ENCODE measurements at places on chromosomes 12 and 14.

DNA sequence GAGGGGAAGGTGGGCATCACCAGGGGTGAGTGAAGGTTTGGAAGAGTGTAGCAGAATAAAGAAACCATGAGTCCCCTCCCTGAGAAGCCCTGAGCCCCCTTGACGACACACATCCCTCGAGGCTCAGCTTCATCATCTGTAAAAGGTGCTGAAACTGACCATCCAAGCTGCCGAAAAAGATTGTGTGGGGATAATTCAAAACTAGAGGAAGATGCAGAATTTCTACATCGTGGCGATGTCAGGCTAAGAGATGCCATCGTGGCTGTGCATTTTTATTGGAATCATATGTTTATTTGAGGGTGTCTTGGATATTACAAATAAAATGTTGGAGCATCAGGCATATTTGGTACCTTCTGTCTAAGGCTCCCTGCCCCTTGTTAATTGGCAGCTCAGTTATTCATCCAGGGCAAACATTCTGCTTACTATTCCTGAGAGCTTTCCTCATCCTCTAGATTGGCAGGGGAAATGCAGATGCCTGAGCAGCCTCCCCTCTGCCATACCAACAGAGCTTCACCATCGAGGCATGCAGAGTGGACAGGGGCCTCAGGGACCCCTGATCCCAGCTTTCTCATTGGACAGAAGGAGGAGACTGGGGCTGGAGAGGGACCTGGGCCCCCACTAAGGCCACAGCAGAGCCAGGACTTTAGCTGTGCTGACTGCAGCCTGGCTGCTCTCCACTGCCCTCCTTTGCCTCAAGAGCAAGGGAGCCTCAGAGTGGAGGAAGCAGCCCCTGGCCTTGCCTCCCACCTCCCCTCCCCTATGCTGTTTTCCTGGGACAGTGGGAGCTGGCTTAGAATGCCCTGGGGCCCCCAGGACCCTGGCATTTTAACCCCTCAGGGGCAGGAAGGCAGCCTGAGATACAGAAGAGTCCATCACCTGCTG is 7.0 kb downstream of the SERPINA1 start:
- DNase-seq: no peak

GRCh38 chr12:14782756-14783155 is 20.5 kb downstream of the WBP11 start:
- no peak for DNase-seq

DNA sequence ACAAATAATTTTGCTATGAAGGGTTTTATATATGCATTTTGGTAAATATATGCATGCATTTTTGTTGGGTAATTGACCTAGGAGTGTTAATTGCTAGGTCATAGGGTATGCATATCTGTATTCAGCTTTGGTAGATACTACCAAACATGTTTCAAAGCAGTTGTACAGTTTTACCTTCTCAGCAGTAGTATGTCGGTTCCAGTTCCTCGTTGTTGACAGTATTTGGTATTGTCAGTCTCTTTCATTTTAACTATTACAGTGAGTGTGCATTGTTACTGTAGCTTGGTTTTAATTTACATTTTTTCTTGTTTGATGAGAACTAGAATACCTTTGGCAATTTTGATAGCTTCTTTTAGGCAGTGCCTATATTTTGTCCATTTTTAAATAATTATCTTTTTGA is 98.9 kb downstream of the ARID2 start:
- no peak for DNase-seq

DNA sequence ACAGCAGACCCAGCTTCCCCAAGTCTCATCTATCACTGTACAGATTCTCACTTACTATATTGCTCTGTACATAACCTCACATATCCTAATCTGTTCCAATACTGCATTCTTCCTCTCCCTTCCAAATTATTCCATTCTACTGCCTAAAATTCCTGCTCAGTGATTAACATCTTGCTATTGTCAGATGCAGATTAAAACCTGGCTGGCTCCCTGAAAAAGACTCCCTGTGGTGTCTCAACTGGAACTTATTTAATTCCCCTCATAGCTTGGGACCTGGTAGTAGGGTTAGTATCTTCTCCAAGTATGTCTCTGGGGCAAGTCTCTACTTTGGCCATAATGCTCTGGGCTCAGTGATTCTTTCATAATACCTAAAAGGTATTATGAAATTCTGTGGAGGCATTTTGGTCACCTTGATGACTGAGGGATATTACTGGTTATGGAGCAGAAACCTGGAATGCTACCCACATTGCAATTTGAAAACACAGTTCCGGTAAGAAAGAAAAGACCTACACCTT is 55.8 kb downstream of the PAWR start:
- DNase-seq: peak; percentile 33

DNA sequence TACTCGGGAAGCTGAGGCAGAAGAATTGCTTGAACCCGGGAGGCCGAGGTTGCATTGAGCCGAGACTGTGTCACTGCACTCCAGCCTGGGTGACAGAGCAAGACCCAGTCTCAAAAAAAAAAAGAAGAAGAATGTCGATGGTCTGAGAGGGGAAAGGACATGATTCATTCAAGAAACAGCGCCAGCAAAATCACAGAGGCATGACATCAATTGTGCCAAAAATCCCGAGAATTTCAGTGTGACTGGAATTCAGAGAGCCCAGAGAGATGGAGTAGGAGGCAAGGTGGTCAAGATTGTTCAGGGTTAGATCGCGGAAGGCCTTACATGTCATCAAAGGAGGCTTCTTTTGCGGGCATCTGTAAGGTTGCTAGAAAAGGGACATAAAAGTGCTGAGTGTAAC is 483.3 kb downstream of the VRK1 start:
- DNase-seq: no peak

- DNase-seq: no peak
These were observed 518.8 kb upstream of the ATXN7L3B start for GRCh38 chr12:74018849-74019248.

- DNase-seq: peak; percentile 76
These were observed 57.5 kb downstream of the FRS2 start for GRCh38 chr12:69527506-69528272.

DNA sequence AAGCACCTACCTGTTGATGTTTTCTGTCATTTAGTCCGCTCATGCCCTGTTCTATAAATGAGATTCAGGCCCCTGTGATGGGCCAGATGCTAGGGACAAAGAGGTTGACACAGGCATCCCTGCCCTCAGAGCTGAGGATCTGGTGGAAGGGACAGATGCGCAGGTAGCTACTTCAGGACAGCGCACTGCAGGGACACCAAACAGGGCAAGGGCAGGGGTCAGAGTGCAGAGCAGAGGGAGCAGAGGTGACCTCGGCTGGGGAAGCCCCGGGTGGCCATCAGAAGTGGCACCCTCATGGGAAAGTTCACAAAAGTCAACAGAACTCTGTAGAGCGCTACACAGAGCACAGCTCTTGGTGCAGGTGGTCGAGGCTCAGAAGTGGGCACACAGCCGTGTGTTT is 5.6 kb upstream of the PNMA1 start:
- no peak for DNase-seq

- peak; percentile 50 for DNase-seq
These were observed 16.2 kb downstream of the TWF1 start for GRCh38 chr12:43789941-43790340.

DNA sequence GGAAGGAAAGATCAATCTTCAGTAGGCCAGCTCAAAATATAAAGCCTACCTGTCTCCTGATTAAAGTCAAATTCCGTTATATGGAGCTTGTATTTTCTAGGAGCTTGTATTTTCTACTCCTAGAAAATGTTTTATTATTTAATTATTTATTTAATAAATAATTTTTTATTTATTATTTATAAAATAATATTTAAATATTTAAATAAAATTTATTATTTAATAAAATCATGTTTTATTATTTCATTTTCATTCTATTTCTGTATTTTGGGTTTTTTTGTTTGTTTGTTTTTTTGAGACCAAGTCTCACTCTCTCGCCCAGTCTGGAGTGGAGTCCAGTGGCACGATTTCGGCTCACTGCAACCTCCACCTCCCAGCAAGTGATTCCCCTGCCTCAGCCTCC is 9.7 kb downstream of the OR6C75 start:
- DNase-seq: no peak

DNA sequence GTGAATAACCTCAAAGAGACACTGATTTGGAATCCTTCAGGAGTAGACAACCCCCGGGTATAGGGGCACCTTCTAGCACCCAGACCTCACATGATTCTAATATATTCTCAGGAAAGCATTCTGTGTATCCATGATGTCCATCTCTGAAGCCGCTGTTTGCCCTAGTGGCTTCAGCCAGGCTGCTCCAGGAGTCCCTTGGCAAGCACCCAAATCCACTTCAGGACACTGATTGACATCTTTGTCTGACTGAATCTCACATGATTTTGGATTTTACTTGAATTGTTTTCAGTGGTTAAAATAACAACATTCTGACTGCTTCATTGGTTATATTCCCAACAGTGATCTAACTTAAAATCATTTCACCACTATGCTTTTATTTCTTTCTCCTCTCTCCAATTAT is 390.5 kb upstream of the CLEC14A start:
- no peak for DNase-seq

GRCh38 chr12:48261773-48262172 is 58.7 kb upstream of the OR10AD1 start:
- no peak for DNase-seq

- no peak for DNase-seq
These were observed 32.6 kb downstream of the CD163L1 start for GRCh38 chr12:7411343-7411742.

DNA sequence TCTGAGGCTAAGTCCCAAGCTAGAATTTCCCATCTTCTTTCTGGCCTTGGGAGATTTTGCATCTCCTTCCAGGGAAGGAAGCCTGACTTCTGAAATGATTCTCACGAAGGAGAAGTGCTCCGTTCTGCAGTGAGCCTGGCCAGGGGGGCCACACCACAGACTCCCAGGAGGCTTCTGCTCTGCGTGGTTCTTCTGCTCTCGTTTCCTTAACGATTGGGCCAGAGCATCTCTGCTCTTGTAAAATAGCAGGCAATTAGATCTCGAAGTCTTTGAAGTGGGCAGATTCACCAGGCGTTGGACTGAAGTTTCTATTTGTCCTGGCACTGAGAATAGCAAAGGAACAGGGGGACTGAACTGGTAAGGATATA is 6.7 kb upstream of the BATF start:
- DNase-seq: peak; percentile 25

GRCh38 chr12:130460611-130461446 is 123.1 kb downstream of the PIWIL1 start:
- DNase-seq: no peak

DNA sequence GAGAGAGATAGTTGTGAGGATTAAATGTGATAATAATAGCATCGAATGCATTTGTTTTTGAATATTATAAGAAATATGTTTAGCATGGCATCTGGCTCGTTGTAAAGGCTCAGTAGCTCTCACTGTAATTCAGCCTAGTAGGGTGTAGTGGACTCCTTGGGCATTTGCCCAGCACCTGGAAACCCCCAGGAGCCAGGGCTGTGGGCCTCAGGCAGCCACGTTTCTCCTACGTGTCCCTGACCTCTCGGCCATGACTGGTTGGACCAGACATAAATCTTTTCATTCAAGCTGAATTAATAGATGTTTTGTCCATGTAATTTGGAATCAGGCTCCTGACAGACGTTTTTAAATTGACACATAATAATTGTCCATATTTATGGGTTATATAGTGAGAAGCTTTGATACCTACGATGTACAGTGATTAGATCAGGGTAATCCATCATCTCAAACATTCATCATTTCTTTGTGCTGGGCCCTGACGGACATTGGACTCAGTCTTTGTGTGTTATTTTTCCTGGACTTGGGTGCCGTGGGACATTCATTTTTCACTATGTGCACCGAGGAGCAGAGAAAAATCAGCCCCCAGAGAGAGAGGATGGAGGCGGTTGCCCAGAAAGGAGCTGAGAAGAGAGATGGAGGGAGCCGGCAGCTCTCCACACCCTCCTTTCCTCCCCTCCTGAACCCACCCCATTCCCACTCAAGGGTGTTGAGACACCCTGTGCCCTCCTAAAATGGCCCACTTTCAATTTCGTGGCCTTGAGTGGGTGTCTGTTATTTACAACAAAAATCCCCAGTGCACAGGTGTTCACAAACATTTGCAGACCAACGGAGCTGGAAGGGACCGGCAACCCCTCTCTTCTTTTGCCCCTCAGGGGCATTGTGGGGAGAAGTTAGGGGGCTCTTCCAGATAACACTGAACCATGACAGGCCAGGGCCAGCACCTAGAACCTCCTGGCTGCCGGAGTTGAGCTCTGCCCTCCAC is 296.4 kb downstream of the DPF3 start:
- DNase-seq: no peak

- no peak for DNase-seq
These were observed 15.1 kb upstream of the GPATCH2L start for GRCh38 chr14:76136476-76137110.

DNA sequence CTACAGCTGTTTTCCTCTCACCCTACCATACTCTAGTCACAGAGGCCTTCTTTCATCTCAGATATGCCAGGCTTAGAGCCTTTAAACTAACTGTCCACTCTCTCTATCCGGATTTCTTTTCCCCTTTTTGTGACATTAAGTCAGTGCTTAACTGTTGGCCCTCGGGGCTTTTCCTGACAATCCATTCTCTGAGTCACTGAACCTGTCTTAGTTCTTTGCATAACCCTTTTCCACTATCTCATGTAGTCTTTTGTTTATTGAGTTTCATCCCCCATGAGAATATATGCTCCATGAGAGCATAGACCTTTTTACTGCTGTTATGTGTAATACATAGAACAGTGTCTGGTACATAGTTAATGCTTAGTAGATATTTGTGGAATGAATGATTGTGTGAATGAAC is 68.7 kb downstream of the PLEKHA5 start:
- peak; percentile 56 for DNase-seq

GRCh38 chr12:62372825-62373224 is 93.8 kb upstream of the MON2 start:
- no peak for DNase-seq

GRCh38 chr12:20205854-20206253 is 162.5 kb upstream of the PDE3A start:
- DNase-seq: no peak

- DNase-seq: no peak
These were observed 60.4 kb downstream of the KSR2 start for GRCh38 chr12:117908411-117908810.

- no peak for DNase-seq
These were observed 17.3 kb downstream of the JAG2 start for GRCh38 chr14:105151084-105151837.

DNA sequence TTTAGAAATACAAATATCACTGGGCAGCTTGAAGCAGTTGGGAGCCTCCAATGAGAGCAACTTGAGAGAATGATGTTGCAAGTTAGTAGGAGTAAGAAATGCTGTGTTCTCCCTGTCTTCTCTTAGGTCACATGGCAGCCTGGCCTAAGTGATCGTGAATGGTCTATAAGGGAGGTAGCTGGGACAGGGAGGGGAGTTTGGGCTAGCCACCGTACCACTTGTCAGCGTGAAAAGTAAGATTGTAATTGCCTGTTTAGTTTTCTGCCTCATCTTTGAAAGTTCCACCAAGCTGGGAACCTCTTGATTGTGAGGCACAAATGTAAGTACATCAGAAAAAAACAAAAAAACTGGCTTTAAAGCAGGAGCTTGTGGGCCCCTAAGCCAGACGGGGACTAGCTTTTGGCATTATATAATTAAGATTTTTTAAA is 36.4 kb downstream of the MDM2 start:
- no peak for DNase-seq

- no peak for DNase-seq
These were observed 6.5 kb downstream of the NOC4L start for GRCh38 chr12:132150780-132151144.

GRCh38 chr12:25796523-25797000 is 161.9 kb upstream of the RASSF8 start:
- DNase-seq: peak; percentile 71

GRCh38 chr12:129606239-129606638 is 297.6 kb downstream of the TMEM132D start:
- no peak for DNase-seq

GRCh38 chr12:31011746-31012566 is 61.7 kb upstream of the DDX11 start:
- DNase-seq: no peak
